ENCODE measurements at places on chromosomes 2 and 18.

- no peak for DNase-seq
These were observed 89.2 kb upstream of the CXCR4 start for GRCh38 chr2:136207030-136207623.

GRCh38 chr2:29040552-29040951, 33.8 kb downstream of the PCARE start:
- DNase-seq = no peak

DNA sequence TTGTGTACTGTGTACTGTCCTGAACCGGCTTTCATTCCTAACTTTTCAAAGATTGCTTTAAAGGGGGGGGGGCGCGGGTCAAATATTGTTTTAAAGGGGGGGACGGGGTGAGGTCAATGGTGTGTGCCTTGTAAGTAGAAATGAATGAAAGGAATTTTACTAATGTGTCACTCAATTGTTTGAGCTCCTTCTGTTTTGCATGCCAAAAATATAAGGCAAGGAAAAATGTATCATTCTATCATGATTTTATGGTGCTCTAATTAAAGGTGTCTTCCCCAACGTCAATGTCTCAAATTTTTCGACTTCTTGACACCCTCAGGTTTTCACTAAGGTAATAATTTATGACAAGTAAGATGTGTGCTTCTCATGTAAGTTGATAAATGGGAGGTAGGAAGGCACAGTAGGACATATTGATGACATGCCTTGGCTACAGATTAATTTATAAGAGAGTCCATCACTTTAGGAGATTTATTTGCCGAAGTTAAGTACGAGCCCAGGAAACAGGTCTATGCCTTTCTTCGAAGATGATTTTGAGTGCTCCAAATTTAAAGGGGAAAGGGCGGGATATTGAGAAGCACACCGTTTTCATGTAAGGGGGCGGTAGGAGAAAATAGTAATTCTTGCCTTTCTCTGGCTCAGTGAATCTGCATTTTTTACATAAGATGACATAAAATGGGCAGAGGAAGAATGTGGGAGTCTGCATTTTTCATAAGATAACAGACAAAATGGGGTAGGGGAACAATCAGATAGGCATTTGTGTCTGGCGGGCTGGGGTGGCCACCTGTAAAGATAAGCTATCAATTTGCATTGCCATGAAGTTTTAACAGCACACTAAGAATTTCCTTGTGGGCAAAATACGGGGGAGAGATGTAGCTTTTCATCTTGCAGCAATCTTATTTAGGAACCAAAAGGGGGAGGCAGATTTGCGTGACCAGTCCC, 1.2 kb upstream of the TRAPPC8 start:
- no peak for DNase-seq

- no peak for DNase-seq
These were observed 64.1 kb downstream of the CPS1 start for GRCh38 chr2:210620456-210620855.

- no peak for DNase-seq
These were observed 5.5 kb downstream of the ZNF532 start for GRCh38 chr18:58870130-58870529.

DNA sequence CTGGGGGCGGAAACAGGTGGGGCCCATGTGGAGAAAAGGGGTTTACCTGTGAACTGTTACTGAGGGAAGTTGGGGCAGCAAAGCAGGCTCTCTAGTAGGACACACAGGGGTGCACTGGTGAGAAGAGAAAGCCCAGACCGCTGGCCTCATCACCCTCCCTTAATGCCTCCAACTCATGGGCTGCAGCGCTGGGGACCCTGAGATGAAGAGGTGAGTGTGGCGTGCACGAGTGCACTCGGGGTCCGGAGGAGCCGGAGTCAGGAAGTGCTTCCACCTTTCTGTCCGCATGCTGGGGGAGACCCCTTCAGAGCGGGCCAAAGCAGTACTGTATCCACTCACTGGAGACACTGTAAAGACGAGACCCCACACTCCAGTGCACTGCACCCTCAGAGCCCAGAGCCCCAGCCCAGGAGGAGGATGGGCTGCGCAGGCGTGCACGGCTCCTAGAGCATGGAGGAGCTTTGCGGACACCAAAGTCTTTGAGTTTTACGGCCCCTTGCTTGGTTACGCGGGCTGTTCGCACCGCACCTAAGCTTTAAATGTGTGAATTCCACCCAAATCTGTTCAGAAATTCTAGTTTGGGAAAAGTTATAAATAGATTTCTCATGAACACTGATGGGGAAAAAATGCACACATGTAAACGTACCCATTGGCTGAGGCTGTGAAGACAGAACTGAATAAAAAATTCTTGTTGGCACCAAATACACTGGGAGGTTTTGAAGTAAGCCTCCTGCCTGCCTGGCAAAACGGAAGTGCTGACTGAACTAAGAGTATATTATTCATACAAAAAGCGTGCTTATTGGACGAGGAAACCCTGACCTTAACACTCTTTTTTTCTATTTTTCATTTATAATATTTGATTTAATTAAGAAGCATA, 45.4 kb upstream of the PPP4R1 start:
- no peak for DNase-seq

GRCh38 chr2:209824391-209824790, 52.8 kb downstream of the UNC80 start:
- DNase-seq = no peak

- DNase-seq = no peak
These were observed 60.3 kb downstream of the CERKL start for GRCh38 chr2:181596556-181596955.

DNA sequence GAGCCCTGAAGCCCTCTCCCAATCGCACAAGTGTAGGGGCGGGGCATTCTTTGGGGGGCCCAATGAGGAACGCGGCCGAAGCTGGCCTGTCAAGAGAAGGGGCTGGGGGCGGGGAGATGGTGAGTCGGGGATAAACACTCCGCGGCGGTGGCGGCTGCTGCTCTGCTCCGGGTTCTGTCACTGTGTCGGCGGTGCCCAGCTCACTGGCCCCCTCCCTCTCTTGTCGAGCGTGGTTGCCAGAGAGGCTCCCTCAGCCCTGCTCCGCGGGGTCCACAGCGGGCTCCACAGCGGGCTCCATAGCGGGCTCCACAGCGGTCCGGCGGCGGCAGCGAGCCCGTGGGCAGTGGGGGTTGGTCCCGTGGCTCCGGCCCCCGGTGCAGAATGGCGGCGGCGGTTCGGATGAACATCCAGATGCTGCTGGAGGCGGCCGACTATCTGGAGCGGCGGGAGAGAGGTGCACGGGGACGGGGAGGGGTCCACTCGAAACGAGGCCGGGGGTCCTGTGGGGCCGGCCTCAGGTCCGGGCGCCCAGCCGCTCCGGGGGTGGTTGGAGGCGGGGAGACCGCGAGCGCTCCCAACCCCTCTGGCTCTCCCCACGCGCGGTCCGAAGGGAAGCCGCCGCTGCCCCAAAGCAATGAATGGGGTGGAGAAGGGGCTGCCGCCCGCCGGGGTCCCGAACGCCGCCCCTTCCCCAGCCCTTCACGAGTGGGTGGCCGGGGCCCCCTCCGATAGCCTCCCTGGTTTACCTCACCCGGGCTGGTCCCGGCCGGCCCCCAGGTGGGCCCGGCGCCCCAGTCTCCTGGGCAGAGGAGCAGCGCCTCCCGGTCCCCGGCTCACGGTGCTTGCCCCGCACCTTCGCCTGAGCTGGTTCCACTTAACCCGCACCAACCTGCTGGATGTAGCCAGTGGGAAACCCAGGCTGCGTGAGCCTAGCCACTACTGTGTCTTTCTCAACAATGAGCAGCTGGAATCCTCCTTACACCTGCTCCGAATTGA, at the start of gene MXD1:
TSS of gene MXD1 (plus strand) at position 160 of the 996 bp plus-strand sequence. CDS start at position 382, 222 bp downstream.
- DNase-seq = no peak

DNA sequence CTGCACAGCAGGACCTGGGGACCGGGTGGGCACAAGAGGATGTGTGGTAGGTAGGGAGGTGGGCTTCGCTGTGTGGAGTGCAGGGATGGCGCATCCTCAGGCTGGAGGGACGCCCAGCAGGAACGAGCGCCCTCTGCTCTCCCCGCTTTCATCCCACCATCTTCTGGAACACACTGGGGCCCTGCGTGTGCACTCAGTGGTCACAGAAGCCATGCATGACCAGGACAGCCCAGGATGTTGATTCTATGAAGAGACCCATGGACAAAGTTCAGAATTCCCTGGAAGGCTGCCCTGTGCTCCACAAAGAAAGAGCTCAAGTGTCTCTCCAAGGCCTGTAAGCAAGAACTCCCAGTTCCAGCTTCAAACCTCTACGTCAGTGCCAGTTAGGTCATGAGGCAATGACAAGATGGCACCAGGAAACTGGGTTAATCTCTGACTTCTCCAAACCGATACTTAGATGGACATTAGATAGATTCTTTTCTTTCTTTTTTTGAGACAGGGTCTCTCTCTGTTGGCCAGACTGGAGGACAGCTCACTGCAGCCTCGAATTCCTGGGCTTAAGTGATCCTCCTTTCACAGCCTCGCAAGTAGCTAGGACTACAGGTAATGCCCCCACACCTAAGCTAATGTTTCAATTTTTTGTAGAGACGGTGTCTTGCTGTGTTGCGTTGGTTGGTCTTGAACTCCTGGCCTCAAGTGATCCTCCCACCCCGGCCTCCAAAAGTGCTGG, 3.4 kb downstream of the SLC66A2 start:
- DNase-seq = no peak
